Ureter (tissue), 1 donor: ENCODE measurements at places on chromosomes 12 and 14. TPM values are rescaled to one million over a fixed set of nuclear protein-coding genes. Genes with fewer than 3 reads are reported as not detected.
A peak's percentile ranks its signal among the peaks of the same experiment; 100 is the strongest.

- DNase-seq, result no peak
Measured at GRCh38 chr14:90408713-90409112, 11.9 kb downstream of the CALM1 start.

- DNase-seq, result no peak
Measured at GRCh38 chr14:74407021-74407800, 18.8 kb downstream of the SYNDIG1L start.

GRCh38 chr12:15320881-15321280, 1.4 kb upstream of the PTPRO start:
- peak; percentile 45 for DNase-seq

GRCh38 chr12:105228494-105228893, 7.5 kb downstream of the APPL2 start:
- no peak for DNase-seq

DNA sequence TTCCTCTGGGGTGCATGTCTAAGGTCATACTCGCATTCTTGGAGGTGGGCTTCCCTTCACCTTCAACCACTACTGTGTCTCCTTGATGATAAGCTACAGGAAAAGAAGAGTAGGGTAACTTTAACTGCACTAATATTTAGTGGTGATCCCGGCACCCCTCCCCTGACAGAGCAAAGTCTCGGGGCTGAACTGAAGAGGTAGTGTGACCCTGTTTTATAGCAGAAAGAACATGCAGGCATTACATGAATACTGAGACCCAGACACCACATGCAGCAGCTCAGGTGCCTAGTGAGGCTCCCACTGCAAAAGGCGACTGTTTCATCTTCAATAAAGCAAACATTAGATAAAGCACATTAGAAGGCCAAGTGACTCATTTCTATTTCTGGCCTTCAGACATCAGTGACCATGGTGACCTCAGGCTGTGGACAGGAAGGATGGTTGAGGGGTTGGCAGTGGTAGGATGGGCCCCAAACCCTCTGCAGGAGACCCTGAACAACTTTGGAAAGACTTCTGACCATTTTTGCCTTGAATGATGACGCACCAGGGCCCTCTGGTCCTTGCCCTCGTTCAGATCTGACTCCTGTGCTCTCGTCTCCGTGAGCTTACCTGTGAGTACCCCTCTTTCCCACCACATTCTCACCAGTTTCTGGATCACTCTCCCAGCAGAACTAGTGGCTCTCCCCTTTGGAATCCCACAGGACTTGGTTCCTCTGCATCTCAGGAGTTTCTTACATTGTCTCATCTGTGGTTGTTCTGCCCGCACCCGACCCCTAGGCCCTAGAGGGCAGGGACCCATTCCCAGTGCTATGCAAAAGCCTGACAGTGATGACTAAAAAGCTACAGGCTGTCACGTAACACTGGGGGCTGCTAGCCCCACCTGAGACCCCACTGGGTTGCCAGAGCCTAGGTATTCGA, 23.8 kb upstream of the JPH4 start:
- no peak for DNase-seq

KLRG1 gene
- total RNA-seq, result 2.4 TPM
